ENCODE measurements at places on chromosomes 16 and 17.

DNA sequence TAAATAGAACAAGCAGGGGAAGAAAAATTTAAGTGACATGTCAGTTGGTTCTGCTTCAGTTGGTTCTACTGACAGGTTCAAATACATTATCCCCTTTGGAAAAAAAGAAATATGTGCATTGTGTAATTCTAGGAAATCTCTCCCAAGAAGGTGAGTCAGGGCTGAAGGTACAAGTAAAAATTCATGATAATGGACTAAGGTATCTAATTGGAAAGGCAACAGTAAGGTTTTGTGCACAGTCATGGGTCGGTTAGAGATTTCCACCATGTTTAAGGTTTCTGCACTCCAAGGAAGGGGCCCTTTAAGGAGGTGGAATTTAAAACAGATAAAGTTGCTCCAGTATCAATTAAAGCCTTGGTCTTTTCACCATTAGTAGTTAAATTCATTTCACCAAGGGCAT is 17.9 kb upstream of the B4GALNT2 start:
- H3K4me3 ChIP-seq, result no peak overlapping the region
- peaks cover 20% of the 10 kb centered on the region for H3K27me3 ChIP-seq
- H3K36me3 ChIP-seq, result no peaks in the 10 kb centered on the region
- H3K27ac ChIP-seq, result no peak overlapping the region
- DNase-seq, result no peak

GRCh38 chr17:60656499-60656898 is 21.2 kb upstream of the BCAS3 start:
- no peak for DNase-seq
- peaks cover 7% of the 10 kb centered on the region for H3K4me1 ChIP-seq
- H3K27me3 ChIP-seq, result no peaks in the 10 kb centered on the region
- no peak overlapping the region for H3K27ac ChIP-seq
- peaks cover 18% of the 10 kb centered on the region for H3K36me3 ChIP-seq

GRCh38 chr17:70374496-70374895 is 205.2 kb downstream of the KCNJ2 start:
- no peak for DNase-seq
- H3K27ac ChIP-seq, result no peak overlapping the region
- no peaks in the 10 kb centered on the region for H3K4me1 ChIP-seq
- no peak overlapping the region for H3K4me3 ChIP-seq
- H3K36me3 ChIP-seq, result no peaks in the 10 kb centered on the region
- H3K27me3 ChIP-seq, result no peaks in the 10 kb centered on the region

DNA sequence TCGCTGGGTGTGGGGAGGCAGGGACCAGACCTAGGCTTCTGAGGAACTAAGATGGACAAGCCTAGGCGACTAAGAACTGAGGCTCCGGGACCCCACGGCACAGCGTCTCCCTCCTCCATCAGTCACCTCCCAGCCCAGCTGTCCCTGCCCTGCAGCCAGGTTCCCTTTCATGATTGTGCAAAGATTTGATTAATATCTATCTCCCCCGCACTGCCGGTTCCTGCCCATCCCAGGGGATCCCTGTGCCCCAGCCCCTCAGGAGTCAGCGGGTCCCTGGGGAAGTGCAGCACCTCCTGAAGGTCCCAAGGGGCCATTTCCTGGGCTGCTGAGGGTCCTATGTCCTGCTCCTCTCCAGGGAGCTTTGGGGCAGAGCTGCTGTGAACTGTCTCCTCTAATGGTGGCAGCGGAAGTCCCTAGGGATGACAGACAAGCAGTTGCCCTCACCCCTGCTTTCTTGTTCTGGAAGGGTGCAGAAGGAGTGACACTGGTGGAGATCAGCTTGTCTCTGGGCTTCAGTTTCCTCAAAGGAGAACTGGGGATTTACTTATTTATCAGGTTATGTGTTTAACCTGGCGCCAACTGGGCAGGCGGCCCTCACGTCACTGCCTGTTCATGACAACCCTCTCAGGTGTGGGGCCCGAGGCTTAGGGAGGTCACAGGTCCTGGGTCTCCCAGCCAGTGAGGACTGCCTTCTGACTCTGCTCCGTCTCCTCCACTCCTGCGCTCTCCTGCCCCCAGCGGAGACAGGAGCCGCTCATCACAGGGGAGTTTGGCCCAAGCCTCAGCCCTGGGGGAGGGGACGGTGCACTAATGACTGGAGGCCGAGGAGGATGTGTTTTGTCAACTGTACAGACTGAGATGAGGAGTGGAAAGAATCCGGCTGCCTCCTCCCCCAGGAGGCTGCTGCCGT is 1.9 kb upstream of the C16orf74 start:
- no peak overlapping the region for H3K4me3 ChIP-seq
- H3K4me1 ChIP-seq, result peaks cover 17% of the 10 kb centered on the region
- H3K36me3 ChIP-seq, result no peaks in the 10 kb centered on the region
- no peak for DNase-seq

- no peak overlapping the region for H3K27ac ChIP-seq
- DNase-seq, result no peak
- no peaks in the 10 kb centered on the region for H3K36me3 ChIP-seq
- peaks cover 17% of the 10 kb centered on the region for H3K4me1 ChIP-seq
Observed at GRCh38 chr17:4368341-4368740, 1.9 kb upstream of the UBE2G1 start.

DNA sequence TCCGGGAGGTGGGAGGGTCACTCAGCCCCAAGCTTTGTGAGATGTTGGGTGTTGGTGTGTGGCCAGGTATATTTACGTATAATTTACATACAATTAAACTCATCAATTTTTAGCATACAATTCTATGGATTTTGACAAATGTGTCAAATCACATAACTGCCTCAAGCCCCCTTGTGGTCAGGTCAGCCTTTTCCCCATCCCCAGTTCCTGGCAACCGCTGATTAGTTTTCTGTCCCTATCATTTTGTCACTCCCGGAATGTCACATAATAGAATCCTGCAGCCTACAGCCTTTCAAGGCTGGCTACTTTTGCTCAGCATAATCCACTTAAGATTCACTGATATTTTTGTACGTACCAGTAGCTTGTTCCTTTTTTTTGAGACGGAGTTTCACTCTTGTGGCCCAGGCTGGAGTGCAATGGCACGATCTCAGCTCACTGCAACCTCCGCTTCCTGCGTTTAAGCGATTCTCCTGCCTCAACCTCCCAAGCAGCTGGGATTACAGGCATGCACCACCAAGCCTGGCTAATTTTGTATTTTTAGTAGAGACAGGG is 19.3 kb upstream of the RAI1 start:
- H3K4me1 ChIP-seq, result peaks cover 9% of the 10 kb centered on the region
- no peak overlapping the region for H3K4me3 ChIP-seq

DNA sequence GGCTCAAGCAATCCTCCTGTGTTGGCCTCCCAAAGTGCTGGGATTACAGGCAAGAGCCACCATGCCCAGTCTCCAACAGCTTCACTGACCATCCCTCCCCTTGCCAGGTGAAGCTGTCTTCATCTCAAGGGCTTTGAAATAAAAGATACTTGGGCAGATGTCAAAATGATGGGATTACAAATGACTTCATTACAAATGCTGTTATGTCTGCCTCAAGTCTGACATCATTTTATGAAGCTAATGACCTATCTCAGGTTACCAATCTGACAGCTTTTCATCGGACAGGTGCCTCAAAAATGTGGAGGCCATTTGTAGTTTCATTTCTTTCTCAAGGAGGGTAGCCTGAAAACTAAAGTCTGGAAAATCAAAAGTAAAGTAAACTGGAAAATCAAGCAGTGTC is 323.7 kb upstream of the TBX2 start:
- H3K4me1 ChIP-seq, result no peaks in the 10 kb centered on the region
- no peak overlapping the region for H3K27ac ChIP-seq
- no peak overlapping the region for H3K4me3 ChIP-seq
- H3K27me3 ChIP-seq, result no peaks in the 10 kb centered on the region
- H3K36me3 ChIP-seq, result no peaks in the 10 kb centered on the region
- no peak for DNase-seq

- H3K4me1 ChIP-seq, result no peaks in the 10 kb centered on the region
- no peaks in the 10 kb centered on the region for H3K27me3 ChIP-seq
Observed at GRCh38 chr17:17551361-17551760, 40.1 kb downstream of the PEMT start.

- DNase-seq, result no peak
- no peak overlapping the region for H3K27ac ChIP-seq
- H3K4me1 ChIP-seq, result no peaks in the 10 kb centered on the region
Observed at GRCh38 chr17:13840254-13840653, 229.1 kb upstream of the COX10 start.

- H3K27me3 ChIP-seq, result no peaks in the 10 kb centered on the region
- H3K4me1 ChIP-seq, result peaks cover 42% of the 10 kb centered on the region
- no peak for DNase-seq
- no peak overlapping the region for H3K4me3 ChIP-seq
- peak overlapping the region; percentile 29 for H3K27ac ChIP-seq
Observed at GRCh38 chr17:3890878-3891219, 2.0 kb downstream of the CAMKK1 start.

- H3K4me3 ChIP-seq, result peak overlapping the region; percentile 15
- H3K36me3 ChIP-seq, result peaks cover 5% of the 10 kb centered on the region
- H3K27ac ChIP-seq, result no peak overlapping the region
- DNase-seq, result peak; percentile 64
- no peaks in the 10 kb centered on the region for H3K27me3 ChIP-seq
Observed at GRCh38 chr17:2828397-2829038, 32.3 kb downstream of the RAP1GAP2 start.

- no peak overlapping the region for H3K27ac ChIP-seq
- peaks cover 47% of the 10 kb centered on the region for H3K4me1 ChIP-seq
- H3K36me3 ChIP-seq, result no peaks in the 10 kb centered on the region
- no peak for DNase-seq
- H3K4me3 ChIP-seq, result no peak overlapping the region
Observed at GRCh38 chr16:67249178-67250044, 632 bp downstream of the SLC9A5 start.

GRCh38 chr17:27624539-27624938 is 6.4 kb upstream of the LGALS9 start:
- DNase-seq, result no peak
- H3K4me3 ChIP-seq, result no peak overlapping the region
- no peak overlapping the region for H3K27ac ChIP-seq
- no peaks in the 10 kb centered on the region for H3K4me1 ChIP-seq
- H3K27me3 ChIP-seq, result no peaks in the 10 kb centered on the region
- H3K36me3 ChIP-seq, result peaks cover 29% of the 10 kb centered on the region

- no peaks in the 10 kb centered on the region for H3K4me1 ChIP-seq
- H3K27ac ChIP-seq, result no peak overlapping the region
- no peak overlapping the region for H3K4me3 ChIP-seq
- DNase-seq, result no peak
- H3K36me3 ChIP-seq, result no peaks in the 10 kb centered on the region
- no peaks in the 10 kb centered on the region for H3K27me3 ChIP-seq
Observed at GRCh38 chr16:51952500-51952899, 594.4 kb downstream of the TOX3 start.

GRCh38 chr16:58422809-58423208 is 30.5 kb downstream of the GINS3 start:
- no peaks in the 10 kb centered on the region for H3K27me3 ChIP-seq
- no peak for DNase-seq
- H3K36me3 ChIP-seq, result no peaks in the 10 kb centered on the region
- no peak overlapping the region for H3K4me3 ChIP-seq
- no peak overlapping the region for H3K27ac ChIP-seq

DNA sequence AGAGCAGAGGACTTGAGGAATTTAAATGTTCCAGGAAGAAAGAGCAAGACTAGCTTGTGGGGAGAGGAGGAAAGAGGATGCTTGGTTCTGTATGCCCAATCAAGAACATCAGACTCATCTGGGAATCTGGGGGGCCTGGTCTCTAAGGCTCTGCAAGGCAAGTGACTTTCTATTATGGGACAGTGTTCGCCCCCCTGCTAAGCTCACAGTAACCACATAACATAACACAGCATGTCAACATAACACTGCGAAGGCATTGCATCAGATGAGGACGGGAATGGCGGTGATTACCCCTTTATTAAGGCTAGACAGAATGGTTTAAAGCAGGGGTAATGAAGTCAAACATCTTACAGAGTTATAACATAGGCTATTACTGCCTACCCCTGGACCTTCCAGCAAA is 176.6 kb upstream of the IRX6 start:
- no peak overlapping the region for H3K4me3 ChIP-seq
- no peak for DNase-seq
- no peaks in the 10 kb centered on the region for H3K36me3 ChIP-seq
- no peaks in the 10 kb centered on the region for H3K4me1 ChIP-seq
